ENCODE measurements at places on chromosomes 4 and X. TPM values are rescaled to one million over a fixed set of nuclear protein-coding genes. Genes with fewer than 3 reads are reported as not detected.

Gene CSAG3
- not detected for total RNA-seq

Gene CLNK
- total RNA-seq: not detected

Gene XK
- total RNA-seq: not detected

Gene EGF
- 0.13 TPM for total RNA-seq

Gene BEX4
- total RNA-seq: 0.54 TPM

Gene C4orf33
- total RNA-seq: 5.6 TPM

Gene BDH2
- total RNA-seq: 57.9 TPM

Gene S100G
- not detected for total RNA-seq
